Glutamatergic neuron (in vitro differentiated cells): ENCODE measurements at places on chromosomes 3 and 15. TPM values are rescaled to one million over a fixed set of nuclear protein-coding genes. Genes with fewer than 3 reads are reported as not detected.

DNA sequence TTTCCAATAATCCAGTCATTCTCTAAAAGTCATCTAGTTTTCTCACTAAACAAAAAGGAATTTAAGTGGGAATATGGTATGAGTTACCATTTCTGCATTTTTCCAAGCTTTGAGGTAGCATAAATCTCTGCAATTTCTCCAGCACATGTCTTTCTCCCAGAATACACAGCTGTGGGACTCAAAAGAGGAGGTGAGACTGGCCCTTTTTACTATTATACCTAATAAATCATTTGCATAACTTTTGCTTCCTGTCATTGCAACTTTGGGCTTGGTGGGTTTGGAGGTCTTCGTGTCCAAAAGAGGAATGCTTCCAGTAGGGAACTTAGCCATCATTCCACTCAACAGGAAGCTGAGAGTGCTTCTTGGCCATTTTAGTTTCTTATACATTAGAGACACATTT lies 94.8 kb downstream of the FMN1 start:
- no peak for DNase-seq

- DNase-seq, result no peak
These were observed 31.8 kb upstream of the SFMBT1 start for GRCh38 chr3:53077476-53078220.

DNA sequence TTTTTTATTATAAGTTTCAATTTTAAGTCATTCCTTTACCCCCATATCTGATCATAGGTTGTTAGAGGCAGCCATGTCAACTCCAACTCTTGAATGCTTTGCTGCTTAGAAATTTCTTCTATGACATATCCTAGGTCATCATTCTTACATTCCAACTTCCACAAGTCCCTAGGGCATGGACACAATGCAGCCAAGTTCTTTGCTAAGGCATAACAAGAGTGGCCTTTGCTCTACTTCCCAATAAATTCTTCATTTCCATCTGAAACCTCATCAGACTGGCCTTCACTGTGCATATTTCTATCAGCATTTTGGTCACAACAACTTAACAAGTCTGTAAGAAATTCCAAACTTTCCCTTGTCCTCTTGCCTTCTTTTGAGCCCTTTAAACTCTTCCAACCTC lies 28.5 kb downstream of the TRIM42 start:
- no peak for DNase-seq

DNA sequence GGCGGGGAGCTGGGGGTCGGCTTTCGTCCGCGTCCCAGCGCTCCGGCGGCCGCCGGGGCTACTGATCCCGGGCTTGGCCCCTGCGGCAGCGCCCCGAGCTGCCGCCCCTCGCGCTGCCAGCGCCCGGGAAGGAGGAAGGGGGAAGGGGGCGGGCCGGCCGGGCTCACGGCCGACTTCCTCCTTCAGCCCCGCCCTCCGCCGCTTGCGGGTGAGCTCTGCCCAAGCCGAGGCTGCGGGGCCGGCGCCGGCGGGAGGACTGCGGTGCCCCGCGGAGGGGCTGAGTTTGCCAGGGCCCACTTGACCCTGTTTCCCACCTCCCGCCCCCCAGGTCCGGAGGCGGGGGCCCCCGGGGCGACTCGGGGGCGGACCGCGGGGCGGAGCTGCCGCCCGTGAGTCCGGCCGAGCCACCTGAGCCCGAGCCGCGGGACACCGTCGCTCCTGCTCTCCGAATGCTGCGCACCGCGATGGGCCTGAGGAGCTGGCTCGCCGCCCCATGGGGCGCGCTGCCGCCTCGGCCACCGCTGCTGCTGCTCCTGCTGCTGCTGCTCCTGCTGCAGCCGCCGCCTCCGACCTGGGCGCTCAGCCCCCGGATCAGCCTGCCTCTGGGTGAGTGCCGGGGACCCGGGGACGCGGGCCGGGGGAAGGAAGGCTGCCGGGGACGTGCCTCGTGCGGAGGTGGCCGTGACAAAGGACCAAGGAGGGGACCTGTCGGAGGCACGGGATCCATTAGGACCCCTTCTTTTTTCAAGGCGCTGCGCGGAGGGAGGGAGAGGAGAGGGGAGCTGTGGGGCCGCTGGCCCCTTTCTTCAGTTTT lies at the start of gene SEMA4B:
TSS of gene SEMA4B (plus strand) at position 201 of the 814 bp plus-strand sequence. CDS start at position 450, 249 bp downstream.
- DNase-seq, result peak; percentile 87

- no peak for DNase-seq
These were observed 17.1 kb downstream of the LIPC start for GRCh38 chr15:58448906-58449305.

- no peak for DNase-seq
These were observed 288.6 kb downstream of the NTRK3 start for GRCh38 chr15:87967951-87968350.

- no peak for DNase-seq
These were observed 12.1 kb downstream of the ATP13A3 start for GRCh38 chr3:194474675-194475074.

PDZRN3 gene
- total RNA-seq, result 21.9 TPM

GNAT1 gene
- total RNA-seq, result not detected
